Liver (tissue), 10 donors: ENCODE measurements at places on chromosomes 7 and 10. TPM values are rescaled to one million over a fixed set of nuclear protein-coding genes. Genes with fewer than 3 reads are reported as not detected.

DNA sequence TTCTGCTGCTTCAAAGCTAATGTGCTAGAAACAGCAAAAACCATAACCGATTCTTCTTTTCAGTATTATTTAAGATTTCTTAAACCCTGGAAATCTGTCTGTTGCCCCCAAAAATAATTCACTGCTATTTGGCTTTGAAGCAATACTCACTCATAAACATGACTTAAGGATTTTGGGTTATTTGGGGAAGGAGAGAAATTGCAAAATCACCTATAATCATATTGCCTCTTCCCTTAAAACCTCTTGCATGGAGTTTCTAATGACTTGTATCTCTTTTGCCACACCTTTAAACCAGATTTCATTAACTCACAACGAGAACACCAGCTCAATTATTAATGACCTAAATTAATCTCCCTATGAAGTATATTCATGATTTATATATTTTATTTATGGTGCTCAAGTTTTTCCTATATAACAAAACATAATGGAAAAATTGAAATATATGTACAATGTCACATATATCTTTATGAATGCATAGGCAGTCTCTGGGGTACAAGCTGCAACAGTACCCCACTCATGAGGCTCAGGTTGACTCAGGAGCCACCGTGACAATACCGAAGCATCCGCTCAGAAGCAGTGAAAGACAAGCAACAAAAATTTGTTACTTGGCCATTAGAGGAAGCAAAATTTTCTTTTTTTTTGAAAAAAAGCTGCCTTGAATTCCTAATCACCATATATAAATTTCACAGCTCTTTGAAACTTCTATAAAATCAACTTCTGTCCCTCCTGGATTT is 3.0 kb downstream of the NAMPT start:
- peaks cover 11% of the 10 kb centered on the region for H3K4me1 ChIP-seq
- no peaks in the 10 kb centered on the region for H3K27me3 ChIP-seq
- H3K27ac ChIP-seq, result peak overlapping the region; percentile 39
- peaks cover 13% of the 10 kb centered on the region for H3K36me3 ChIP-seq

Gene BLNK
- total RNA-seq, result 3.3 TPM

DNA sequence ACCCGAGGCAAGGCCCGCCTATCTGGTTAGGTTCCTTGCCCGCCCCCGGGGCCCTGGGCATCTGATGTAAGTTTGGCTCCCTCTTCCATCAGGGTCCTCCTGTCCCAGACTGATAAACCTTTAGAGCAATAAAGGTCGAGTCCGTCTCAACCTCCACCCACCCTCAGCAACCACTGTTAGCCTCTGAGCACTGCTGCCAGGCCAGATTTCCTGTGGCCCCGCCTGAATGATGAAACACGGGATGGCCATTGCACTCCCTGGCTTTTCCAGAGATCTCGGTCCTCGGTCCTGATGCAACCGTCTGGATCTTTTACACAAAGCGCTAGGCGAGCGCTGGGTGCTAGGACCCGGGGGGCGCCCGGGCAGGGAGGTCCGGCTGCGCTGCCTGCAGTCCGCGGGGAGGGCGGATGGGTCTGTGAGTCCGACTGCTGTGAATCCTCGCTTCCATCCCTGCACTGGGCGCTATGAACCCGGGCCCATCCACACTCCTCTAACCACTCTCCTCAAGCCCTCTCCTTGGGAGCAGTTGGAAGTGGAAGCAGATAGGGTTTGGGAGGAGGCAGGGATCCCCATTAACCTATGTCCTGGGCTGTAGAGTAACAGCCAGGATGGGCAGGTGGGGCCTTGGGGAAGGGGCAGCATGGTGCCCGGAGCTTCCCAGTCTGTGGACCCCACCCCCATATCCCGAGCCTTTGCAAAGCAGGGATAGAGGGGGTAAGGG is 875 bp upstream of the DDIT4 start:
- H3K27ac ChIP-seq, result peak overlapping the region; percentile 97
- H3K27me3 ChIP-seq, result no peaks in the 10 kb centered on the region
- peak; percentile 71 for DNase-seq
- H3K4me3 ChIP-seq, result peak overlapping the region; percentile 54

- no peak overlapping the region for H3K27ac ChIP-seq
- no peak for DNase-seq
- H3K4me3 ChIP-seq, result no peak overlapping the region
- H3K36me3 ChIP-seq, result no peaks in the 10 kb centered on the region
- no peaks in the 10 kb centered on the region for H3K27me3 ChIP-seq
These were observed 320.5 kb downstream of the PHF14 start for GRCh38 chr7:11294218-11294617.

DNA sequence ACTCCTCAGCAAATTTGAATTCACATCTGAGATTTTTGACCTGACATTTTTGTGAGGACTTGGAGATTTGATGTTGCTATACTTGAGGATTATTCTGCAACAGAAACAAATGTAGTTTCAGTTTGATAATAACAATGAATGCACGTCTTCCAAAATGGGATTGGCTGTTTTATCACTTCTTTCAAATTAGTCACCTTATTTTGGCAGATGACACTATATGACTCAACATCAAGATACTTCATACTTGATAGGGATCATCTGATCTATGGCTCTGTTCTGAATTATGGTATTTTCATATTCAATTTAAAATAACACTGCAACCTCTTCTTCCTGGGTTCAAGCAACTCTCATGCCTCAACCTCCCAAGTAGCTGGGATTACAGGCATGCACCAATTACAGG is 24.2 kb downstream of the ARL5B start:
- H3K4me1 ChIP-seq, result no peaks in the 10 kb centered on the region
- H3K27ac ChIP-seq, result no peak overlapping the region
- no peak overlapping the region for H3K4me3 ChIP-seq
- no peaks in the 10 kb centered on the region for H3K27me3 ChIP-seq
- DNase-seq, result no peak

DNA sequence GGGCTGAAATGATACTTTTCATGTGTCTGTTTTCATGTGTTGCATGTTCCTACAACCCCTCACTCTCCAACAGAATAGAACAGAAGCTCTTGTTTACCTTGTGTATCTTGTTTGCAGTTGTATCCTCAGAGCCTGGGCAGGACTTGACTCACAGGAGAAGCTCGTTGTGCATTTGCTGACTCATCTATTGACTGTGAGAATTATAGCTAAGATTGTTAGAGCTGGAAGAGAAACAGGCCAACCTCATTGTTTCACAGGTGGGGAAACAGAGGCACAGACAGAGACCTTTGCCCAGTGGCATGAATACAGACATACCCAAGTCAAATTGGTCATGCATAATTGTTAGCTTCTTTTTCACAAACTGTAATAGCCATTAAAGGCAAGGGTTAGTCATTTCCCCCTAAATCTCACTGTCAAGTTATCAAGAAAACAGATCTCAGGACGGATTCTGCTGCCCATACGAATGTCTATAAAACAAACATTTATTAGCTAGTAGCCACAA is 4.6 kb upstream of the TSPAN15 start:
- no peaks in the 10 kb centered on the region for H3K36me3 ChIP-seq
- no peak overlapping the region for H3K4me3 ChIP-seq
- DNase-seq, result no peak

DNA sequence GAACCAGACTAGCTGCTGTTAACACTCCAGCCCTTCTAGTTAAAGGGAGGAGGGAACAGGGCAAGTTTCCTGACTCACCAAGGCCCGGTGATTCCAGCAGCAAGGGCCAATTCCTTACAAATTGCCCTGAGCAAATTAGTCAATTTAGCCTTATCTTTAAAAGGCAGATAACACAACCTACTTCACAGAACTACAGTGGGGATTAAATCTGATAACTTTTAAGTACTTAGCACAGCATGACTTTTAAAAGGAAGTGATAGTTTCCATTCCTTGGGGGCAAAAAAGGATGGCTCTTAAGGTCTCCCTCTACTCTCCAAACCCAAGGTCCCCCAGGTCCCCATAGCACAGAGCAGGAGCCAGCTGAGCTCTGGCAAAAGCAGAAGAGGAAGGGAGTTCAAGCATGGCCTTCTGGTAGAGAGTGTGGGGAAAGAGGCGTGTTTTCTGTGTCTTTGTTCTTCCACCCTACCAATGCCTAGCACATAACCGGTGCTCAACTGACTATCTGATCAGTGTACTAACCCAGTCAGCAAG is 4.0 kb downstream of the CDCA7L start:
- no peak overlapping the region for H3K4me3 ChIP-seq
- no peak overlapping the region for H3K27ac ChIP-seq

Gene SAP25
- 0.33 TPM for total RNA-seq

GRCh38 chr7:35375516-35375915 is 121.6 kb upstream of the TBX20 start:
- no peaks in the 10 kb centered on the region for H3K27me3 ChIP-seq
- no peaks in the 10 kb centered on the region for H3K36me3 ChIP-seq
- DNase-seq, result no peak
- no peaks in the 10 kb centered on the region for H3K4me1 ChIP-seq
- H3K27ac ChIP-seq, result no peak overlapping the region

Gene PSD
- 0.56 TPM for total RNA-seq

- no peaks in the 10 kb centered on the region for H3K4me1 ChIP-seq
- no peak overlapping the region for H3K27ac ChIP-seq
- no peak for DNase-seq
- no peak overlapping the region for H3K4me3 ChIP-seq
These were observed 27.1 kb upstream of the SOSTDC1 start for GRCh38 chr7:16492513-16493062.

GRCh38 chr7:134882481-134882880 is 103.0 kb downstream of the CALD1 start:
- H3K4me1 ChIP-seq, result no peaks in the 10 kb centered on the region
- H3K36me3 ChIP-seq, result no peaks in the 10 kb centered on the region
- H3K27me3 ChIP-seq, result no peaks in the 10 kb centered on the region
- H3K4me3 ChIP-seq, result no peak overlapping the region

Gene OR2A7
- total RNA-seq, result 1.6 TPM

Gene IFIT1B
- total RNA-seq, result not detected
